ENCODE measurements at places on chromosomes 11 and 22.

DNA sequence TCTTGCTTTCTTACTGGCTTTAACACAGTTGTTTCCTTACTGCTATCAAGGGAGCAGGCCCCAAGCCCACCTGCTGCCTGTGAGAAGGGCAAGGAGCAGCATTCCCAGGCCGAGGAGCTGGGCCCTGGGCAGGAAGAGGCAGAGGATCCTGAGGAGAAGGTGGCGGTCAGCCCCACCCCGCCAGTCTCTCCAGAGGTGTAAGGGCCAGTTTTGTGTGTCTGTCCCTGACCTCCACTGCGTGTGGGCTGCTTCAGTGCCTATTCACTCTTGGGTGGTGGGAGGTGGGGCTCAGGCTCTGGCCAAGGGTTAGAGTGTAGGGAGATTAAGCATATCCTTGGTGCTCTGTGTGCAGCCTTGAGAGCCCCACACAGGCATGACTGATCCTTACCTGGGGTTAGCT, 55.1 kb downstream of the CEP164 start:
- no peak for DNase-seq

DNA sequence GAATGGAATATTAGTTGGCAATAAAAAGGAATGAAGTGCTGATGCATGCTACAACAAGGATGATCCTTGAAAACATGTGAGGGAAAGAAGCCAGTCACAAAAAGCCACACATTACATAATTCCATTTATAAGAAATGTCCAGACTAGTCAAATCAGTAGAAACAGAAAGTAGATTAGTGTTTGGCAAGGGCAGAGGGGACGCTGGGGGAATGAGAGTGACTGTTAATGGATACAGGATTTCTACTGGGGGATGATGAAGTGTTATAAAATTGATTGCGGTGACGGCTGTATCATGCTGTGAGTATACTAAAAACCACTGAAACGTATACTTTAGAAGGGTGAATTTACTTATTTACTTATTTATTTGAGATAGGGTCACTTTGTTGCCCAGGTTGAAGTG, 57.9 kb downstream of the C11orf58 start:
- no peak for DNase-seq

DNA sequence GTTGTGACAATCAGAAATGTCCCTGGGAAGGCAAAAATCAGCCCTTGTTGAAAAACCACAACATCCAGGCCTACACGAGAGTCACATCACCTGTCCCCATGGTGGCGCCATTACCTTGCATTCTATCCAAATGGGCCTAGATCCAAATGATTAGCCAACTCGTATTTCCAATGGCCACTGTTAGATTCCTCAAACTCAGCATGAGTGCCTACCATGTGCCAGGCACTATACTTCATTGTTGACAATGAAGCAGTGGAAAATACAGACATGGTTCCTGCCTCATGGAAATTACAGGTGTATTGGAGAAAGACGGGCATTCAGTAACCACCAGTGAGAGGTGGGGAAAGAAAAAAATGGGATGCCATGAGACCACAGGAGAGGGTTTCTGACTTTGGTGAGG, 29.8 kb upstream of the CREB3L1 start:
- DNase-seq = peak; percentile 6

DNA sequence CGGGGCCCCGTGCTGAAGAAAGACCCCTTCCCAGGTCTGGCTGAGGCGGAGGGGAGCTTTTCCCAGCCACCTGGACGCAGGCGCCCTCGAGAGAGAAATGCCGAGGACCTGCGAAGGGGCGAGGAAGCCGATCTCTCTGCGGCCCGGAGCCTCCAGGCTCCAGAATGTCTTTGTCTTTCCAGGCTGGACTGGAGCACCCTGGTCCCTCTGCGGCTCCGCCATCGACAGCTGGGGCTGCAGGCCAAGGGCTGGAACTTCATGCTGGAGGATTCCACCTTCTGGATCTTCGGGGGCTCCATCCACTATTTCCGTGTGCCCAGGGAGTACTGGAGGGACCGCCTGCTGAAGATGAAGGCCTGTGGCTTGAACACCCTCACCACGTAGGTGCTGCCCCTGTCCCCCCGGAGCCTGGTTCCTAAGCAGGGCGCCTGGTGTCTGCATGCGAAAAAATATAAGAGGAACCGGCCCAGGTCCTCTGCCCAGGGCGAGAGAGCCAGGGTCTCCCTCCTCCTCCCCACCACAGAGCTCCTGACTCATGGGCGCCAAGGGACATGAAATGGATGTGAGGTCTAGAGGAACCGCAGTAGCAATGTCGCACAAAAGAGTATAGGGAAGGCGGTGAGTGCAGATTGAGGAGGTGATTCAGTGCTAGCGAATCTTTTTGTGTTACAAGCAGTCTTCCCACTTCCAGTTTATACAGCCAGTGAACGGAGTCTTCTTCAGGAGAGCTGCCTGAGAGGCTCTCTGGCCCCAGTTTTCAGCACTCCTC, 11.0 kb downstream of the GLB1L2 start:
- no peak for DNase-seq

GRCh38 chr11:76747915-76748860, 35.0 kb upstream of the TSKU start:
- DNase-seq = no peak

Data from T1000 (cell line).